B cell (primary cell): ENCODE measurements at places on chromosomes 7 and 10. TPM values are rescaled to one million over a fixed set of nuclear protein-coding genes. Genes with fewer than 3 reads are reported as not detected.

GRCh38 chr10:89867964-89868363 is 166.6 kb downstream of the KIF20B start:
- no peak for DNase-seq

Gene PMPCB
- 61.9 and 80.3 TPM in 2 replicates for polyA plus RNA-seq

GRCh38 chr10:57988964-57989363 is 278.7 kb downstream of the IPMK start:
- no peak for DNase-seq

Gene PRSS58
- not detected in 2 replicates for polyA plus RNA-seq

Gene MYO1G
- 204 and 239 TPM in 2 replicates for polyA plus RNA-seq
